ENCODE measurements at places on chromosomes 7 and 10. TPM values are rescaled to one million over a fixed set of nuclear protein-coding genes. Genes with fewer than 3 reads are reported as not detected.

Gene EPHA1
- total RNA-seq, result not detected

Gene CYP2E1
- total RNA-seq, result 10.5 TPM

DNA sequence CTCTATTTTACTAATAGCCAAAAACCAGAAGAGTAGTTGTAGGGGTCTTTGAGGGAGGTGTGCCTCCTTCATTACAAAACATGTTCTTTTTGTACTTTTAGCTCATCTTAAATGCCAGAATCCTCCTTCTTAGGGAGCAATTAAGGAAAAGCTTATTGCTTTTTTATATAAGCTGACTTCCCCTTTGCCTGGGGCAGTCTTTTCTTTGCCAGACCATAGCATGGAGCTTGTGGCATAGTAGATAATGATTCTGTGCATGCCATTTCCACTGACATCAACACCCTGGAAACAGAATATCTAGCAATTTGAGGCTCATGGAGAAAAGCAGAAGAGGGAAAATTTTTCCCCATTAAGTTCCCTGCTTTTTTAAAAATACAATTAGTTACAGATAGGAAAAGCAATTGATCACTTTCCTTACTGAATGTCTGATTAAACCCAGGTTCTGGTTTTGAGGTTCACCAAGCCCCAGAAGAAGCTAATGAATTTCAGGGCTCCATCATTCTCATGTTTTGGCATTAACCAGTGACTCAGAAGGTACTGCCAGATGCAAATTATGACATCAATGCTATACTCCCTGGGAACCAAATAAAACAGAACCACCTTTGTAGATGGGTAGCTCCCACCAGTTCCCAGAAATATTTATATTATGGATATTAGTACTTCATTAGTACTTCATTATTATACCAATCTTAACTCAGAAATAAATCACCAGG lies 410.6 kb downstream of the KCNMA1 start:
- DNase-seq, result no peak

Gene CCL26
- not detected for total RNA-seq

Gene AGBL3
- total RNA-seq, result 6.7 TPM

DNA sequence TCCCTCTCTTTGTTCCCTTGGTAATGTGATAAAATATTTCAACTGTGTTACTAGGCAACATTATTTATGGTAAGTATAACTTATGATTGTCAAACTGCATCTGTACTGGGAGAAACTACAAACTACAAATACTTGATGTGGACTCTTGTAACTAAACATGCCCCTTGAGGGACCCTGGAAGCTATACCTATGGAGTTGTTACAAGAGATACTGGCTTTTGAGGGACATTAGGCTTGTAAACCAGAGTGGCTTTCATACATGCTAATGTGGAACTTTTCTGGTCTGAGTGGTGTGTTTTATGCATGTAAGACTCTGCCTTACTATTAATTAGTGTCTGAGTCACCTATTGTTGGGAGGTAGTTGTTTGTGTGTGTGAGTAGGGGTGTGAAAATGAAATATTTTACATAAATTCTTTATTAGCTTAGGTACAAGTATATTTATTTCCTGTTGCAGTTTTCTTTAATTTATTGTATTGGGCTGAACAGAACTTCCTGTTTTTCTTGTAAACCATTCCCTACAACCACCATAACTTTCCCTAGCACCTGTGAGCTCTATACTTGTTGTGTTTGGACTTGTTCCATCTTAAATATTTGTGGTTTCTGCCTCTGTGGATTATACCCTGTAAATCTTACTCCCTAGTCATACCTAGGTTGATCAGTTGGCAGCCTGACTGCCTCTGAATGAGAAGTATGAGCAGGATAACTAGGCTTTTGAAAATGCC lies 49.8 kb downstream of the STK31 start:
- no peak for DNase-seq

Gene ZNF273
- total RNA-seq, result 43.8 TPM

DNA sequence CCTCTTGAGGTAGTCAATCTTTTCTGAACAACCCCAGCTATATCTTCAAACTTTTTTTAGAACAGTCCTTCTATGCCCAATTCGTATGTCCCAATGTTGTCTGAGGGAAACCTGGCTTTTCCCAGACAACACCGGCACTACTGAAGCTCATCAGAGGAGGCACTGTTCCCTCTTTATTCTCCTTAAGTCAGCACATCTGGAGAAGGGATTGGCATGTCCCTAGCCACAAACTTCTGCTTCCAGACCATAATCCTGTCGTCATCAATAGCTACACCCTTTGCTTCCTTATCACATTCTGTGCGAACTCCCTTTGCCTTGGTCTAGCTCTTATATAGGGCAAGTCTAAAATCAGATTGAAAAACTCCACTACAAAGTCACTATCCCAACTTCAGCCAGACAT lies 22.9 kb downstream of the PON3 start:
- DNase-seq, result no peak

DNA sequence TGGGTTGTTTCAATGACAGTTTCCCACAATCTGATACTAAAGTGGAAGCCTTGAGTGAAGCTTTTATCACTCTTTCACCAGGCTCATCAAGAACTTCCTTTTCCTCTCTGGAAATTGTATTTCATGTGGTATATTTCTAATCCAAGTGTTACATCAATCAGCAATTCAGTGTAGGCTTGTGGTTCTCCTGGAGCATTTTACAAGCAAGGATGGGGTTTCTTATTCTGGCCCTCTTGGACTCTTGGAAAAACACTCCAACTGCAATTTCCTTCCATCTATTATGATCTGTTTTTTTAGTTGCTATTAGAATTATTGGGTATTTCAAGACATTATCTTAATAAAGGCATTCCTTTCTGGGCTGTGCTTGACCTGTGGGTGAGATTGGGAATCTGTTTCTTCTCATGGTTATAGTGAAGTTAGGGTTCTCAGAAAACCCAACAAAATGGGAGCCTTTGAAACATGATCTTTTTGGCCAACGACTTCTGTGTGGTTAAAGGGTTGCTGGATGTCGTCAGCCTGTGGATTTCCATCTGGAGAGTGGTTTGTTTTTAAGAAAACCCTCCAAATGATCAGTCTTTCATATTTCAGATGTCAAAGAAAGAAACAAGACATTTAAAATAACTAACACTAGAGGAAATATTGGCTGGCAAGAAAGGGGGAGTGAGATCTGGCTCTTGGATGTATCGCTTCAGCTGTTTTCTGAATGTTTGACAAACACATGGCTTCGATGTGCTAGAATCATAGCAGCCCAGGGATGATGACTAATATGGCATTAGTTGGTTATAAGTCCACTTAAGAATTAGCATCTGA lies 540.2 kb downstream of the LRMDA start:
- DNase-seq, result no peak

- no peak for DNase-seq
These were observed 909.7 kb upstream of the AUTS2 start for GRCh38 chr7:68688416-68689086.

Gene MYH16
- total RNA-seq, result not detected

GRCh38 chr10:103498936-103499638 lies 5.6 kb downstream of the NEURL1 start:
- DNase-seq, result no peak

- DNase-seq, result no peak
These were observed 120.7 kb downstream of the SRPK2 start for GRCh38 chr7:105268056-105268455.

- no peak for DNase-seq
These were observed 86.6 kb downstream of the SLC25A13 start for GRCh38 chr7:96235281-96235680.

DNA sequence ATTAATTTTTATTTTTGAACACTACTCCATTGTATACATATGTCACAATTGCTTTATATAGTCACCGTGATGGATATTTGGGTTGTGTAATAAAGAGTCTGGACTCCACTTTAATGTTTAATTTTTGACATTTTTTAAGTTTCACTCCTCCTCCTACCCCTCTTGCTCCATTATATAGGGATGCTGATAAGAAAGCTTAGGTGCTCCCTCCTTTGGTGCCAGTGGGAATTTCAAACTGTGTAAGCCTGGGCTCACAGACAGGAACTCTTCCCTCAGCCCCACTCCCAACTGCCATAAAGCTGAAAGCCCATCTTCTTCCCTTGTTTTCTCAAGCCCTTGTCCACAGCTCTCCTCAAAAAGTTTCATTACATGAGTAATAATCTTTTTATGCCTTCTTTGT lies 47.6 kb downstream of the TWIST1 start:
- DNase-seq, result no peak

- no peak for DNase-seq
These were observed 4.7 kb upstream of the LOXL4 start for GRCh38 chr10:98272656-98273055.

Gene ANKRD61
- 0.31 TPM for total RNA-seq

DNA sequence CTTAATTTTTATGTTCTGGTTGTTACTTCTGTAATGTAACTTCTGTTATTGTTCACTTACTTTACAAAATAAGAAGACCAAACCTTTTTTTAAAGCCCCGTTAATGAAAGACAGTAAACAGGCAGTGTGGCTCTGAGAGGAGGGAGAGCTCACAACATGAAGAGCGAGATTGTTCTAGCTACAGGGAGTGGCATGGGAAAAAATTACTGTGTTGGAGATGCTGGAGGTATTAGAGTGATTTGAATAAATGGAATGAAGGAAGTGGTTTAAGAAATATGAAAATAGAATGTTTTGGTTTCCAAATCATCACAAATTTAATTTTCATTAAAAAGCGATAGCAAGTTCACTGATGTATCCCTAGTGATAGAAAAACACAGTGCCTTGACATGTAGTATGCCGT lies 31.8 kb downstream of the REEP3 start:
- DNase-seq, result no peak

DNA sequence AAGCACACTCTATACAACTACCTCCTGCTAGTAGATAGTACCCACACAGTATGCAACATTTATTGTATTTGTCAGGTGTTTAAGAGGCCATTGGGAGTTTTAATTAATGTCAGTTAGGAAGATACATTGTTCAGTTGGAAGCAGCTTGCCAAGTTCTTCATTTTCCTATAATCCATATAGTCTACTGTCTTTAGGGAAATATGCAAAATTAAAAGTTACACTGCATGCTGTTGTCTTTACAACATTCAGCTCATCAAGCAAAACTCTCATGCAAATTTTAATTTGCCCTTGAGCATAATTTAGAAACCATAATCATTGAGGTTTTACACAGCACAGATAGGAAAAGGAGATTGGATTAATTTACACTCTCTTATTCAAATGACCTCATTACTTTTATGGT lies 17.4 kb downstream of the FOXP2 start:
- DNase-seq, result no peak

- DNase-seq, result no peak
These were observed 610.5 kb downstream of the KCNMA1 start for GRCh38 chr10:77027141-77027540.

GRCh38 chr7:91892099-91892705 lies 11.7 kb upstream of the MTERF1 start:
- DNase-seq, result no peak

DNA sequence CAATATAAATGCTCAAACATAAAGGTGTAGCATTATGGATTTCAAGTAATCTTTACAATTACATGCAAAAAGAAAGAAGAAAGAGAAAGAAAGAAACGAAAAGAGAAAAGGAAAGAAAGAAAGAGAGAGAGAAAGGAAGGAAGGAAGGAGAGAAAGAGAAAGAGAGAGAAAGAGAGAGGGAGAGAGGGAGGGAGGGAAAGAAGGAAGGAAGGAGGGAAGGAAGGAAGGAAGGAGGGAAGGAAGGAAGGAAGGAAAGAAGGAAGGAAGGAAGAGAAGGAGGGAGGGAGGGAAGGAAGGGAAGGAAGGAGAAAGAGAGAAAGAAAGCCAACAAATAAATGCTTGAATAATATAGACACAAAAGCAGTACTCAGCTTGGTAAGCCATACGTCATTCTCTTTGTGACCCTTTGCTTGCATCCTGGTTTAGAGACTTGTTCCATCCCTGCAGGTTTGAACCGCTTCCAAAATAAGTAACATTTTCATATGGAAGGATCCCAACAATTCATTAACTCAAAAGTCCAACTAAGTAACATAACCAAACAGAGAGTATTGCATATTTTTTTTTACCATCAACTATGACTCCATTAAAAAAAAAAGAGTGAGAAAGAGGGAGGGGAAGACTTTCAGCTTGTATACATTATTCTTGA lies 95.8 kb downstream of the SEMA3D start:
- no peak for DNase-seq

Gene ZP3
- 1.4 TPM for total RNA-seq

Gene CPA4
- total RNA-seq, result 0.78 TPM

DNA sequence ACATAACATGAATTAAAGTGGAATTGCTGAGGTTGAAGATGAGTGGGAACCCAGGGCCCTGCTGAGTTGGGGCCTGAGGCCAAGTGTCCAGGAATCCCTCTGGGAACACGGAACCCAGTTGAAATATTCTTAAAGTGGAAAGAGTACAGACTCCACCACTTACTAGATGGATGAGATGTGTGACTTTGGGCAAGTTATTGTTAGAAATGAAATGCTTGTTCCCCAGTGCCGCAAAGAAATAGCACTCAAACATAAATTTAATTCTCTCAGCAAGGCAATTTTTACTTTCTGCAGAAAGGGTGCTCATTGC lies 54.5 kb downstream of the CCNY start:
- no peak for DNase-seq

DNA sequence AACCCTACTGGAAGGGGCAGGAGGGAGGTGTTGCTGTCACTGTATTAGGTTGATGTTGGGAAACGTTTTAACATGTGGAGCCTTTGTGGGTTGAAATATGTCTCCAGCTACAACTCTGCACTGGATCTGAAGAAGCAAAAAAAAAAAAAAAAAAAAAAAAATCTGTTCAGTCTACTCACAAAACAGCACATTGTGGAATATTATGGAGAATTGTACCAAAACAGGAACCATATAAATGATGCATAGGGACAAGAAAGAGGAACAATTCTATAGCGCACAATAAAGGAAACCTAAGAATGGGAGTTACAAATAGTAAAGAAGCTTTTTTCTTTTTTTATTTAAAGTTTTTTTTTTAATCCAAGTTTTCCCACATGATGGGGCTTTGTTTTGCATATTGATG lies 63.8 kb downstream of the CCSER2 start:
- no peak for DNase-seq

GRCh38 chr7:15720849-15721471 lies 34.5 kb upstream of the MEOX2 start:
- DNase-seq, result no peak

DNA sequence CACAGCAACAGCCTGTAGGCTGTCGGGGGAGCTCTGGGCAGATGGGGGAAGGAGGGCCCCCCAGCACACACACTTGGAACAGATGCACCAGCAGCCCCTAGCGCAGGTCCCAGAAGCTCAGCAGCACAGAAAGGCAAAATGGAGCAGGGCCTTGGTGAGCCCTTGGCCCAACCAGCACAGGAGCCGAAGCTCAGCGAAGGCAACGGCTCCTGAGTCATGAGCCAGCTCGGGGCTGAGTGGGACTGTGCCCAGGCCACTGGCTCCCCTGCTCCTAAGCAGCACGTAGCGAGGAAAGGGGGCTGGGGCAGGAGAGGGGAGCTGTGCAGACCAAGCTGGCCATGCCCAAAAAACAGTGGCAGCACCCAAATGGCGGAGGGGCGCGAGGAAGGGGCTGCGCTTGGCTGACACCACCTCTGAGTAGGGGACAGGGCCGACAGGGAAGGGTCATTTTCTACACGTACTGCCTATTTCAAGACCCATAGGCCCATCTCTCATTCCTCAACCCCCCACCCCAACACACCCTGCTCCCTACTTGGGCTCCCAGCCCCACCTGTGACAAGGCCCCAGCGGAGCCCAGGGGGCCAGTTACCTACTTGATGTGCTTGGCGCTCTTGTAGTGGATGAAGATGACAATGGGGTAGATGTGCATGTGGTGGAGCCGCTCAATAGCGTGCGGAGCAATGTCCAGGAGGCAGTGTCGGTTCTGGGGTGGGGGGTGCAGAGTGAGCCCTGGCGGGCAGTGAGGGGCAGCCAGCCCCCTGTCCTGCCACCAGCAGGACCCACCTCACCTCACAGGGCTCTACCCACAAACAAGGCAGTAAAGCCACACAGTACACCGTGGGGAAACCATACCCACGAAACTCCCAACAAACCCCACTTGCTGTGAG lies 132.1 kb downstream of the DLG5 start:
- DNase-seq, result no peak

All from occipital lobe (tissue), 3 donors.